HFF-Myc (cell line): ENCODE measurements at places on chromosomes 4 and X.

DNA sequence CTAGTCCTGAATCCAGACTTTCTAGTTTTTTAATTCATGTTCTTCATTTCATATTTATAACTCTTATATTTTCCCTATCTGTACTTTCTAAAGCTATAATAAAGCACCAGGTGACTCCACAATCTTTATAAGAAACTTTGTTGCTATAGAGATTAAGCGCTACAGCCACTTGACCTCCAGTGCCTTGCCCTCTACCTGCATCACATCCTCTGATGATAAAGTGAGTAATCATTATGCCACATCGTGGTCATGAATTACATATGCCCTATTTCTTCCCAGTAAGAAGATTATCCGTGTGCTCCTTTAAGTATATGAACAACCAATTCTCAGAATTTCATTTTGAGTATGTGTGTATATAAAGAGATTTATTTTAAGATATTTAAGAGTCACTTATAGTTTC, 6.8 kb upstream of the DYNLT3 start:
- DNase-seq = no peak

DNA sequence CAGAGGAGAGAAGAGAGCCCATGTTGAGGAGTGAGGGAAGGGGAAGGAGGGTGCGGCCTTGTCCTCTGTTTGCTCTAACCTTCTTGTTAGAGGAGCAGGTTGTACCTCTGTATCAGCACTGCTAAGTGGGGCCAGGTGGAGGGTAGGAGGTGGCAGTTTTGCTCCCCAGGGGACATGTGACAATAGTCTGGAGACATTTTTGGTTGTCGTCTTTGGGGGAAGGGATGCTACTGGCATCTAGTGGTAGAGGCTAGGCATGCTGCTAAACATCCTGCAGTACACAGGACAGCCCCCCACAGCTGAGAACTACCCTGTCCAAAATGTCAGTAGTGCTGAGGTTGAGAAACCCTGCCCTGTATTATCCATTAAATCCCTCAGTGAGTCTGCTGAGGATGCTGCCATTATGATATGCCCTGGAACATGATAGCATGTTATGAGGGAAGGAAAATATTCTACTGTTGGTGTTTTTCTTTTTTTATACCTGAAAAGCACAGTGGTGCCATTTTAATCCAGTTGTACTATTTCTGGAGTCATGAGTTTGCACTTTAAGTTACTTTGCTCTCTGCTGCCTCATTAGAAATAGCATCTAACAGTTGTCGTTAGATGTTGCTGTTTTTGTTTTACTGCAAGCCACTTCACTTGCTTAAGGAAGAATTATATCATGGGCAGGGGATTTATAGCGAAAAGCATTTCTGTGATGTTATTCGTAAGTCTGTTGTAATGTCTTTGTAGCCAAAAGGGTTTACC, 90.6 kb downstream of the LRP2BP start:
- peak; percentile 7 for DNase-seq

GRCh38 chr4:85556283-85556682, 81.3 kb downstream of the ARHGAP24 start:
- DNase-seq = no peak

- DNase-seq = no peak
These were observed 426.8 kb upstream of the CNKSR2 start for GRCh38 chrX:20947411-20947912.

DNA sequence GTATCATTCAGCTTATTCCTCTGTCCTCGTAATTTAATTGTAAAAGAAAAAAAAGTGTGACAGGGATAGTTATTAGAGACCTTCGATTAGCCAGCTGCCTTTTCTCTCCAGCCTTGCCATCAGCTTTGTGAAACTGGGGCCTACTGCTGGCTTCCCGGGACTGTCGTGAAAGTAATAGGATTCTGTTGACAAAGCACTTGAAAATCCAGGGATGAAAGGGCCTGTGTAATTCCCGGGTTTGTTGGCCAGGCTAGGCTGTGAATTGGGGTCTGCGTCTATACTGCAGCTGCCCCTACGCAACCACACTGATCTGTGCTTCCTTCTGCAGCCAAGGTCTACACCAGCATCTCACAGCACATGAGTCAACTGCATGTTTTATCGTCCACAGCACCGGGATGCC, 120.4 kb upstream of the SCML1 start:
- no peak for DNase-seq

- DNase-seq = no peak
These were observed 82.4 kb downstream of the RAP1GDS1 start for GRCh38 chr4:98343626-98344025.

GRCh38 chr4:139142980-139143379, 34.0 kb downstream of the ELF2 start:
- DNase-seq = no peak

- peak; percentile 69 for DNase-seq
These were observed 129.4 kb upstream of the ARSJ start for GRCh38 chr4:114108869-114109268.

DNA sequence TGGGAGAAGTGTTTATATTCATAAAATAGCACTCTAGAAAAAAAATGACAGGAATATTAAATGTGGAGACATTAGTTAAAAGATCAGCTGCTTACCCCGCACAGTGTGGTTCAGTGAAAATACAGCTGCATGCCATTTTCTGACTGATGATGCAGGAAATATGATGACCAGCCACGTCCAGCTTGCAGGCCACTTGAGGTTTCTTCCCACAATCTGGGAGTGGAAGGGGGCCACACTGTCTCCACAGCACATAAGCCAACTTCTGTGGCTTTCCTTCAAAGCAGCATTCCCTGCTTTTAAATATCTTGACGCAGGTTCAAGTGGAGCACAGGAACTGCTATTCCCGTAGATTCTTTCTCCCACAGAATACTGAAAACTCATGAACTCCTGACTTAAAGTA, 173.4 kb upstream of the GALNT7 start:
- DNase-seq = no peak

- peak; percentile 65 for DNase-seq
These were observed 128.5 kb downstream of the PRSS12 start for GRCh38 chr4:118224243-118224829.

GRCh38 chrX:133911825-133912495, 73.4 kb downstream of the GPC3 start:
- no peak for DNase-seq

DNA sequence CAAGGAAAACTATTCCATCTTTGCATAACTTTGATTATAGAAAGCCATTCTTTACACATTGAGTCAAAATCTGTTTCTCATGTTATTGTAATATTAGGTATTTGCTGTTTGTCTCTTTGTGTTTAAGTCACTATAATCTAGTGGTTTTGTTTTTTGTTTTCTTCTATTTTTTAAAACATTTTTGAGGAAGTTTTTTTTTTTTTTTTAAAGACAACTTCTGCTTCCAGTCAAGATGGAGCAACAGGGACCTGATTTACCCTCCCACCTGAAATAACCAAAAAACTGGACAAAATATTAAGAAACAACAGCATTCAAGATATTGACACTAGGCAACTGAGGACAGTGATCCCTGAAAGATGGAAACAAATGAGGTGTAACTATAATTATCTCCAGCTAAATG, 18.4 kb upstream of the NSUN7 start:
- DNase-seq = no peak

GRCh38 chr4:82618103-82618720, 56.4 kb upstream of the TMEM150C start:
- DNase-seq = peak; percentile 30

GRCh38 chr4:164946810-164947209, 30.6 kb downstream of the TRIM61 start:
- DNase-seq = no peak

GRCh38 chrX:35016051-35016450, 73.5 kb downstream of the FAM47B start:
- DNase-seq = no peak

- no peak for DNase-seq
These were observed 1223.7 kb upstream of the AGA start for GRCh38 chr4:178665916-178666315.

GRCh38 chr4:56438766-56439165, 2.7 kb downstream of the PAICS start:
- no peak for DNase-seq

DNA sequence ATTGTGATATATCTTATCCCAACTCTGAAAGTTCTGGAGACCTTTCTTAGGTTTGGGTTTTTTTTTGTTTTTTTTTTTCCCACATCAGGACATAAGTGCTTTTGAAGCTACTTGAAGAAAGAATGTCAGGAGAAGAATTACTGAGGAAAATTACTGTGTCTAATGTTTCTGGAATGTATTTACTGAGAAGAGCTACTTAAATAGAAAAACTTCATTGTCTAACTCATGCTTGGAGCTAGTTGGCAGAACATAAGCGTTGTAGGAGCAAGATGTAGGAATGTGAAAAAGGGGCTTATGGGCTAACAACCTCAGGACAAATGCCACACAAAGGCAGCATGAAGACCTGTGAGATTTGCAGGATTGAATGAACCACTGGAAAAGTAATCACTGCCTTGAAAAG, 166.6 kb upstream of the GLRA2 start:
- no peak for DNase-seq

GRCh38 chrX:23904096-23904495, 3.6 kb downstream of the APOO start:
- DNase-seq = no peak

- DNase-seq = peak; percentile 36
These were observed 171.3 kb downstream of the BTC start for GRCh38 chr4:74623041-74623440.

- peak; percentile 63 for DNase-seq
These were observed 27.5 kb downstream of the SETD7 start for GRCh38 chr4:139528377-139529005.

DNA sequence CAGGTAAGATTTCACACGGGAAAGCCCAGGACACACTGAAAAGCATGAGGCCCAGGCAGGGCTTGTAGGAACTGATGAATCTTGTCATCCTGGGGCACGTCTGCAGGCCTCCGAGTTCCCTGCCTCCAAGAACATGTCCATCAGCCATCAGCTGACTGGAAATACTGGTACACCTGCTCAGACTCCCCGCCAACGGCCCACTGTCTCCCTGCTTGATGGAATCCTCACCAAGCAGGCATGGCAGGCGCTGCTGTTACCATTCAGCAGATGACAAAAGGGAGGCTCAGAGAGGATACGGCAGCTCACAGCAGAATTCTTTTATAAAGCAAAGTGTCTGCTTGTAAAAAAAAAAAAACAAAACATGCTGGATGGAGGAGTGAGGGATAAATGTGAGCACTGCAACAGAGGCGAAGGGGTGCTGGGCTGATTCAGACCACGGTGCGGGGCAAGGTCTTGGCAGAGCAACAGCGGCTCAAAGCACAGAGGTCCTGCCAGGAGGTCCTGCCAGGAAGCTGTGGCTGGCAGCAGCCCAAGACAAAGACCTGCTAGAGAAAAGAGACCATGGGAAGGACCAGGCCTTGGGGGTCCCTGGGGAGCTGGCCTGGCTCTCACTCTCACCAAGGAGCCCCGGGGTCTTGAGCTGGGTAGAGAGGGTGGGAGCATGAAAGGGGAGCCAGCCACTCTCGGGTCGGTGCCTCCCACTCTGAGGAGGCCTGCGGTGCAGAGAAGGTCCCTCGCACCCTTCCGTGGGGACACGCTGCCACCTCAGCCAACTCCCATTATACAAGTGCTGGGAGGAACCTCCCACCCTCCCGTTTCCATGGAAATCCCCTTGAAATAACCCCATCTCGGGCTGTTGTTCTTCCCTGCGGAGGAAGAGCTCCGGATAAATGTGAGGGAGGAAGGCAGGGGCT, 25.6 kb downstream of the PPP2R2C start:
- DNase-seq = no peak

DNA sequence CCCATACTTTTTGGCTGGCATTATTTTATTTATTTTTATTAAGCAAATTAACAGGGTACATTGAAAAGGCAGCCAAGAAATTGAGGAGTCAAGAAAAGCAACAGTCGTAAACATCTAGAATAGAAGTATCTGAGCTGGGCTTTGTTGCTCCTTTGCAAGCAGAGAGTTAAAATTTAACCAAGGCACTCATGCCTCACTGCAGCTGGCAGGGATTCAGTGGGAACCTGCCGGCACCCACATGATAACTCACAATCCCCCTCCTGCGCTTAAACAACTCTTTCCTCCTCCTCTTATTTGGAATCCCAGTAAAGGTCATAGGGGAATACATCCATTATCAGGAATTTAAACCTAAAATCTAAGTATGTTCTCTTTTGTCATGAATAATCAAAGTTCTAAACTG, 115.5 kb downstream of the SOX3 start:
- no peak for DNase-seq

GRCh38 chr4:52709155-52709554, 42.1 kb downstream of the ERVMER34-1 start:
- DNase-seq = no peak

- DNase-seq = no peak
These were observed 37.1 kb upstream of the ELF2 start for GRCh38 chr4:139214039-139214534.

DNA sequence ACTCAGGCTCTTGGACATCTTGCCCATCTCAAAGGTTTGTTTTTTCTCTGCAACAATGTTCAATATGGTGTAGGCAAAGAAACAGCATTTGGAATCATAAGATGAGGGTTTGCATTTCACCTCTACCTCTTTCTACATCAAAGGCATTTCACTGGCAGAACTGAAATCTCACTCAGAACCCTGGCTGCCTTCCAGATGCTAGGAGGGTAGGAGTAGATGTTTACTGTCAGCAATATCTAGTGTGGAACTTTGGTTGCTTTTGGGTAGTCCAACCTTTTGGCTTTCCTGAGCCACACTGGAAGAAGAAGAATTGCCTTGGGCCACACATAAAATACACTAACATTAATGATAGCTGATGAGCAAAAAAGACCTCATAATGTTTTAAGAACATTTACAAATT, 297.0 kb upstream of the KLF3 start:
- no peak for DNase-seq

DNA sequence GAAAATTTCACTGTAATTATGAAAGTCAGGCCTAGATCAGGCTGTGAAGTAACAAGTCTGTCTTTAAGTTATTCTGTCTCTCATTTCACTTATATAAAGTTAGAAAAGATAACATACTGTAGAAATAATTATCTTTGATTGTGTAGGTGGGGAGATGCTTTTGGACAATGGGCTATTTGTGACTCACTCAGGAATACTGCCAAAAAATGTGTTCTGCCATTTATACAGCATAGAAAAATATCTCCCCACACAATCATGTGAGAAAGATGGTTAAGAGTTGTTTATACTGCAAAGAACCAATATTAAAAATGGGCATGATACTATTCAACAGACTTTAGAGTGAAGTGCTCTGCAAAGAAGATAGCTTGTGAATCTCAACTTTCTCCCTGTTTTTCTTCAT, 95.0 kb upstream of the GABRA2 start:
- no peak for DNase-seq

DNA sequence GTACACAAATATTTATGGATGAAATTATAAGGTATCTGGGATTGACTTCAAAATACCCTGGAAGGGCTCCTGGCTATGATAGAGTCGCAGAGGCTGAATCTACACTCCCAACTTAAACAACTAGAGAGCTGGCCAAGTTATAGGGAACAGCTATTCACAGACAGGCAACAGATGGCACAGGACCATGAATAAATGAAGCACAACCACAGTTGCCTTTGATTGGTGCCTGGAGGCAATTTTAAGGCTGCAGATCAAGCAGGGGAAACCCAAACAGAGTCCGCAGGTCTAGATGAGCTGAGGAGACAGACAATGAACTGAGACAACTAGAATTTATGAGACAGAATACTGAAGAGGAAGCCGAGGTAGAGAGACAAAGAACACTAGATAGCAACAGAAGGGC, 155.9 kb downstream of the EVC2 start:
- DNase-seq = no peak
